ENCODE measurements at places on chromosomes 4 and X. TPM values are rescaled to one million over a fixed set of nuclear protein-coding genes. Genes with fewer than 3 reads are reported as not detected.

Gene PDE6B
- total RNA-seq: 0.34 TPM

Gene TEX13C
- not detected for total RNA-seq

Gene ANK2
- 0.60 TPM for total RNA-seq

Gene F9
- not detected for total RNA-seq

DNA sequence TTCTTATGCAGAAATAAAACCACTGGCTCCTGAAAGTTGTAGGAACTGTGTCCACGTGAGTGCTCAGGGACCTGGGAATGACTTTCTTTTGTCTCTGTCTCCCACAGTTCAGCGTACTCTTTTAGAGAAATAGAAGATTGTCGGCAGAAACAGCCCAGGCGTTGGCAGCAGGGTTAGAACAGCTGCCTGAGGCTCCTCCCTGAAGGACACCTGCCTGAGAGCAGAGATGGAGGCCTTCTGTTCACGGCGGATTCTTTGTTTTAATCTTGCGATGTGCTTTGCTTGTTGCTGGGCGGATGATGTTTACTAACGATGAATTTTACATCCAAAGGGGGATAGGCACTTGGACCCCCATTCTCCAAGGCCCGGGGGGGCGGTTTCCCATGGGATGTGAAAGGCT lies 11.2 kb upstream of the XG start:
- DNase-seq: no peak

DNA sequence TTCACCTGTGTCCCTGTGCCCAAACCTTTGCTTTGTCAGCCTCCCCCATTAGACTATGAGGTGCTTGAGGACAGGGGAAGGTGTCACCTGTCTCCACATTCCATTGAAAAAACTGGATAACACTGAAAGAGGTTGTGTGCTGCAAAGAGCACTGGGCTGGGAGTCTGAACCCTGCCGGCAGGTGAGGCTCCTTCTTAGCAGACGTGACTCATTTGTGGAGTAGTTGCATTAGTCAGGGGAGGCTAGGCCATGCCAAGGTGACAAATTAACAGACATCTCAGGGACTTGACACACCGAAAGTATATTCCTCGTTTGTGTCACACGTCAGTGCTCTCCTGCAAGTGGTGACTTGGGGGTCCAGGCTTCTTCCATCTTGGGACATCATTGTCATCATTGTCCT lies 95.9 kb upstream of the STX18 start:
- DNase-seq: no peak

- no peak for DNase-seq
These were observed 47.9 kb downstream of the HTRA3 start for GRCh38 chr4:8317474-8317873.

- DNase-seq: no peak
These were observed 175.7 kb upstream of the MXRA5 start for GRCh38 chrX:3522101-3522650.

- no peak for DNase-seq
These were observed 39.9 kb upstream of the PRR27 start for GRCh38 chr4:70114096-70114495.

Data from foreskin keratinocyte (primary cell).